Activated CD8-positive, alpha-beta memory T cell treated with anti-CD3 and anti-CD28 coated beads for 1 hour (primary cell): ENCODE measurements at places on chromosomes 3 and 15.

GRCh38 chr15:58369261-58369701 is 62.5 kb upstream of the LIPC start:
- no peak for DNase-seq

- DNase-seq = no peak
Observed at GRCh38 chr3:97439373-97439772, 325.2 kb upstream of the ARL6 start.

DNA sequence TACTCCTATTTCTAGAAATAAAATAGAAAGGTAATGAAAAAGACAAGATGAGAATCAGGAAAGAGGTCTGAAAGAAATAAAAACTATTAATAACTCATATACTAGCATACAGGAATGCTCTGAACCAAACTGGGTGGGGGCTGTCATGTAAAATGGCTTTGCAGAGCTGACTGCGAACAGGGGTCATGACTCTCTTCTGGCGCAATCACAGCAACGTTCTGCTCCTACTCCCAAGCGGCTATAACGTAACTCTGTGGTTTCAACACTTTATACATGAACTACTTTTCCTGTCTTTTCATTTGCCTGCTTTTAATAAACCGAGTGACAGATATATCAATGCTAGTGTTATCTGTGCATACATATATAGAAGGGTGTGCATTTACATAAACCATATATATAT is 116.7 kb downstream of the DLG1 start:
- no peak for DNase-seq

DNA sequence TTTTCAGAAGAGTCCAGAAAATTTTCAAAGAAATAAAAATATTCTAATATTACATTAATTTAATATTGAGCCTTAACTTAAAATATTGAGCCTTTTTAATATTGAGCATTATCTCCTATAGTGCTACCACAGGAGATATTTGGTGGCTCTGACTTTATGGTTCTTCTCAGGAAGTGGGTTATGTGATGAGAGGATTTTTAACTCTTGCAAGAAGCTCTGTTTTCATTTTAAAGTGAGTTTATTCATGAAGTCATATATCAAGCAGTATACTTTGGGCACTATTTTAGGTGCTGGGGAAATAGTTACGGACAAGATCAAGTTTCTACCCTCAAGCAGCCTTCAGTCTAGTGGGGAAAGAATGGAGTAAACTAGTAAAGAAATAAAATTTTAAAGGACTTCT is 13.4 kb upstream of the MBNL1 start:
- no peak for DNase-seq

- DNase-seq = peak; percentile 8
Observed at GRCh38 chr3:196274585-196274984, 12.9 kb downstream of the PCYT1A start.

GRCh38 chr15:74179101-74179841 is 5.8 kb downstream of the ISLR start:
- DNase-seq = no peak

- no peak for DNase-seq
Observed at GRCh38 chr15:39340903-39341645, 239.8 kb upstream of the THBS1 start.

DNA sequence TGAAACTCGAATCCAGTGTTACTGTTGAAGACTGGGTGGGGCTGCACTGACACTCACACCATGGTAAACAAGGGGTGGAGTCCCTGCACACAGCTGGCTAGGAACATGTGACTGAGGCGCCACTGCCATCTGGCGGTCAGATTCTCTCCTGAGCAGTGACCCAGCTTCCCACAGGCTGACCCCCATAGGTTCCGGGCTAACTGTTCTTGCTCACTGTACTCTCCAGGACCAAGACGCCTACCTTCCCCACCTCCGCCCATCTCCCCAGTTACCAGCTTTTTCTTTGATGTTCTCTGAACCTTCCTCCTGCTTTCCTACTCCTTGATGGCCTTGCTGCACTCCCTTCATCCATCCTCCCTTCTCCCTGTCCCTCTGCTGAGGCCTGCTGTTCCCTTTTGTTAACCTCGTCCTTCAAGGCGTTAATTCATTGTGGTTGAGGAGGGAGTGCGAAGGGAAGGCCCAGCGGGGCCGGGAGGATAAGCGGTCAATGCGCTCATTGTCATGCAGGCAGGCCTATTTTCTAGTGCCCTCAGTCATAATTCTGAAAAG is 115.2 kb downstream of the ATP8B4 start:
- DNase-seq = peak; percentile 1

GRCh38 chr3:47283193-47283537 is 421 bp downstream of the KLHL18 start:
- DNase-seq = no peak

- DNase-seq = no peak
Observed at GRCh38 chr3:30551927-30552326, 54.5 kb upstream of the TGFBR2 start.

DNA sequence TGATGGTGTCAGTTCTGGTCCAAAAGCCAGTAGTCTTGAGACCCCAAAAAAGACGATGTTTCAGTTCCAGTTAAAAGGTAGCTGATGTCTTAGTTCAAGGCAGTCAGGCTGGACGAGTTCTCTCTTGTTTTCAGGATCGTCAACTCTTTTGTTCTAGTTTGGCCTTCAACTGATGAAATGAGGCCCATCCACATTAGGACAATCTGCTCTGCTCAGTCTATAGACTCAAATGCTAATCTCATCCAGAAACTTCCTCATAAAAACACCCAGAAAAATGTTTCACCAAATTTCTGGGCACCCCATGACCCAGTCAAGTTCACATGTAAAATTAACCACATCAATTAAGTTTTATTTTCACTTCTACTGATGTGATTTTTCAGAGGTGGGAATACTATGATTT is 74.0 kb downstream of the MOBP start:
- no peak for DNase-seq

DNA sequence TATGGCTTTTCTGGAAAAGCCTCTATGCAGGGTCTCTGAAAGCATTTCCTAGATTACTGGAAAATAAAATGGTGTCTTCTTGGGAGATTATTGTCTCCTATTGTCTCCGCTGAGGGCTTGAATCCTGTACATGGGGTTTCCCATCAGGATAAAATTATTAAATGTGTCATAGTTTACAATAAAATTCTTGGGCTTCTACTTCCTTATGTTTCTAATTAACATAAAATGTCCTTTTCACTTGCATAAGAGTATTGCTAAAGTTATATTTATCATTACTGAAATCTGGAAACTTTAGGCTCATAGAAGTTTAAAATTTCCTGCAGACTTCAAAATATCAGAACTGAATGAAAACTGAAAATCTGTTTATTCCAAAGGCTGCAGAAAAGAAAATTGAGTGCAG is 595.5 kb upstream of the AGTR1 start:
- DNase-seq = no peak

- no peak for DNase-seq
Observed at GRCh38 chr15:60720493-60721256, 241.7 kb upstream of the ICE2 start.

DNA sequence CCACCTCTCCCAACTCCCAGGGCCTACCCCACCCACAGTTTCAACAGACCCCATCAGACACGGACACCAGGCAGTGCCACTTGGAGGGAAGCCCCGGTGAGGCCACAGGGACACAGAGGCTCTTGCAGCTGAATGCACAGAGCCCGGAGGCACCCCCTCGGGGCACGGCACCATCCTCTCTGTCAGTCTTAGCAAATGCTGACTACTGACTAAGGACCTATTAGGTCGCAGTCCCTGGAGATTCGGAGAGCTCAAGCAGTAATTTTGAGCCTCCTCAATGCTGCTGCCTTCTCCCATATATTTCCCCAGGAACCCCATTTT is 79.9 kb downstream of the VGLL4 start:
- no peak for DNase-seq

DNA sequence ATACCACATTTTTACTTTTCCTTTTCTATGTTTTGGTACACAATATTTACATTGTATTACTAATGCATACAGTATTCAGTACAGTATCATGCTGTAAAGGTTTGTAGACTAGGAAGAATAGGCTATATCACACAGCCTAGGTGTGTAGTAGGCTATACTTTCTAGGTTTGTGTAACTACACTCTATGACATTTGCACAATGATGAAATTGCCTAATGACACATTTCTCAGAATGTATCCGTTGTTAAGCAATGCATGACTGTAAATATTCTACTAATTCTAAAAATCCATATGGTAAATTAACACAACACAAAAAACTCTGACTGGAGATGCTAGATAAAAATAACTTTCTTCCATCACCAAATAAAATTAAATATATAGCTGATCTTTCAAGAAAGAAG is 16.2 kb downstream of the NEDD4 start:
- DNase-seq = no peak

GRCh38 chr15:75832114-75832513 is 11.1 kb upstream of the UBE2Q2 start:
- DNase-seq = no peak

GRCh38 chr15:68693071-68693470 is 114.3 kb downstream of the CORO2B start:
- DNase-seq = no peak

DNA sequence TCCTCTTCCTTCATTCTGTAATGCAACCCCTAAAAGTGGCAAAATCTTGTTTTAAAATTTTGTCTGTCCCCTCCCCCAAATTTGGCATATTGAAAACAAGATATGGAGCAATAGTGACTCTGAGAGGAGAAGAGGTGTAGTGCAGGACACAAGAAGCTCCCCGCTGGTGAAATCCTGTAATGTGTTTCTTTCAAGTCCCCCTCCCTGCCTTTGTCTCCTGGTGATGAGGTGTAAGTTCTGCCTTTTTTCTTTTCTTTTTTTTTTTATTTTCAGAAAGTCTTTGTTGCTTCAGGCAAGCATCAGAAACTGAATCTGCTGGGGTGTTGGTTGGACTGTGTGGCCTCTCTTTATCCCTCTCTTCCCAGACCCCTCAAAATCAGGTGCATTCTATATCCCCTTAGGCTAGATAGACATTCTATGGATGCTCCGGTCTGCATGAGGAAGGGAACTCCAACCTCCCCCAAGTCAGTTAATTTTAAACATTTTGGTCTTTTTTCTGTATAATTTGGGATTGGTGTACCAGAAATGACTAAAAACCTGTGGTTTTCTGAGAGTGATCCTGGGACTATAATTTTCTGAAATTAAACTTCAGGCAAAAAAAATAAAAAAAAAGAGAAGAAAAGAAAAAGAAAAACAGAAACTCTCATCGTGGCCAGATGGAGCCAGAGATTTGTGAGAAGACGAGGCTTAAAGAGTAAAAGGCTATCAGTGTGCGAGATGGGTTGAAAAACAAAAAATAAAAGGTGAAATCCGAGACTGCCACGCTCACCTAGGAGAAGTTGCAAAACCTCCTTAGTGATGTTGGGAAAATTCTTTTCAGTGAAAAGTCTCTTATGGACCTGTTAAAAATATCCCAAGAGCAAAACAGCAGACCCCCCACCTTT is 21.4 kb downstream of the ACKR2 start:
- no peak for DNase-seq

GRCh38 chr3:9180764-9181117 is 68.7 kb downstream of the SRGAP3 start:
- DNase-seq = no peak

DNA sequence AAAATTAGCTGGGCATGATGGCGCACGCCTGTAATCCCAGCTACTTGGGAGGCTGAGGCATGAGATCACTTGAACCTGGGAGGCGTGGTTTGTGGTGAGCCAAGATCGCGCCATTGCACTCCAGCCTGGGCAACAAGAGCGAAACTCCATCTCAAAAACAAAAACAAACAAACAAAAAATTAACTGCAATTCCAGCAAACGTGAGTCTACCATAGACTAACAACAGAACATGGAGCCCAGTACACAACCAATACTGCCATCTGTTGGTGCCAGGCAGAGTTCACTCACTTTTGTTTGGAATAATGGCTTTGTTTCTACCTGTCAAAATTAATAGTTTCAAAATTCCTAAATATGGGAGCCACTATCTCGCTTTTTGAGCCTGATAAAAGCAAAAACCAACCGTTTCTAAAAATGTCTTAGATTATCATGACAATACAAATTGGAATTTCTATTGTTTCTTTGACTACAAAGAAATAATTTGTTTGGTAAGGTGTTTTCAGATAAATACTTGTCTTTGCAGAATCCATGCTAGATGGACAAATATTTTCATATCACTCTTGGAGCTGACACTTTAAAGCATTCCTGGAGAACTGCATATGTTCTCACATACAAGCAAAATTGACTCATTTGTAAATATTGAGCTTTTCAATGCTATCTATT is 45.0 kb downstream of the GPR176 start:
- no peak for DNase-seq

GRCh38 chr15:71106802-71107500 is 8.3 kb upstream of the THSD4 start:
- no peak for DNase-seq
